ENCODE measurements at places on chromosomes 4 and X. TPM values are rescaled to one million over a fixed set of nuclear protein-coding genes. Genes with fewer than 3 reads are reported as not detected.

DNA sequence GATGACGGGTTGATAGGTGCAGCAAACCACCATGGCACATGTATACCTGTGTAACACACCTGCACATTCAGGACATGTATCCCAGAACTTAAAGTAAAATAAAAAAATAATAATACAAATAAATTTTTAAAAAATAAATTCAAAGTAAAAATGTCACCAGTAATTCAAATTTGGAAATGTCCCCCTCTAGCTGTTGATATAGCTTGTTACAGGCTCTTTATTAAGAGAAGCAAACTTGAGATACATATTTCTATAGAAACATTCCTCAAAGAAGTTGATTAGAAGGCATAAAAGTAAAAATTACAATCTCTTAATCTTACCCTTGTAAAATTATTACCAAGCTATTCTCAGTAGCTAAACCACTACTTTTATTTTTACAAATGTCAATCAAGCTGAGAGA is 1397.0 kb downstream of the FAM133A start:
- DNase-seq, result no peak

DNA sequence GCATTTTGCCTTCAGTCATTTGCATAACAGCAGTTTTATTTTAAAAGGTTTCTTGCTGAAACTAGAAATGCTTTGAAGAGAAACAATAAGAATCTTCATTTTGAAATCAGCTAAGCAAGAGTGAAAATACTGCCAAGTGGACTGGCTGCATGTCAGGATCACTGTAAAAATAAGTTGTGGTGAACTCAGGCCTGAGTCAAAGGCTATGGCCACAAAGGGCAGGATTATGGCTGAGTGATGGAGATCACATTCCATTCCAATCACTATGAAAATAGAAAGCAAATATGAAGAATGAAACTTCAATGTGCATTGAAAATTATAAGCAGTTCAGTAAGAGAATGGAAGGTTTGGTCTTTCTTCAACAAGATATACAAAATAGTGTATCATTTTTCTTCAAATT is 224.5 kb downstream of the PCDH18 start:
- peak; percentile 72 for DNase-seq

GRCh38 chr4:123588631-123589241 is 192.1 kb downstream of the SPRY1 start:
- peak; percentile 23 for DNase-seq

TRIM2 gene
- 7.0 TPM for total RNA-seq

OPRPN gene
- not detected for total RNA-seq

CXorf65 gene
- total RNA-seq, result not detected

BEX1 gene
- total RNA-seq, result 12.3 TPM
